Myocyte (in vitro differentiated cells): ENCODE measurements at places on chromosomes 16 and 17. TPM values are rescaled to one million over a fixed set of nuclear protein-coding genes. Genes with fewer than 3 reads are reported as not detected.

DNA sequence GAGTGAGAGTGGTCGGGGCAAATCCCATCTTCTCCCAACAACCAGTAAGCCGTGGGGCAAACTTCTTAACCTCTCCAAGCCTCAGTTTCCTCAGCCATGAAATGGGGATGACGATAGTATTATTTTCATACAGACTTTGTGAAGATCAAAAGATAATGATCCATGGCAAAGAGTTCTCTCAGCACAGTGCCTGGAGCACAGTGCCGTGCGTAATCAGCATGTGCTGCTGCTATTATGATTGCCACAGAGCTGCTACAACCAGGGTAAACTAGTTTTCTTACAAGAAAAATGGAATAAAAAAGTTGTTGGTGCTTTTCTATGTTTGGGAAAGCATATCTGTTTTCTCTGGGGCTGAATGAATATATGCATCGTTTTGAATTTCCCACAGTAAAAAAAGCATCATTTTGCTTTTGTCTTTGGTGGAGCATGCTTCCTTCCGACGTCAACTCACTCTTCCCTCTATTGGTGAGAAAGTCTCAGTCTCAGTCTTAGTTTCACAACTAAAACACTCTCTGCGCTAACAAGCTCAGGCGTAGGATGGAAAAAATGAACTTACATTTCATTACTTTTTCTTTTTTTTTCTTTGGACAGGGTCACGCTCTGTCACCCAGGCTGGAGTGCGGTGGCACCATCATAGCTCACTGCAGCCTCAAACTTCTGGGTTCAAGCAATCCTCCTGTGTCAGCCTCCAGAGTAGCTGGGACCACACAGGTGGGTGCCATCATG, 37.2 kb downstream of the CDK5R1 start:
- no peak for DNase-seq

DNA sequence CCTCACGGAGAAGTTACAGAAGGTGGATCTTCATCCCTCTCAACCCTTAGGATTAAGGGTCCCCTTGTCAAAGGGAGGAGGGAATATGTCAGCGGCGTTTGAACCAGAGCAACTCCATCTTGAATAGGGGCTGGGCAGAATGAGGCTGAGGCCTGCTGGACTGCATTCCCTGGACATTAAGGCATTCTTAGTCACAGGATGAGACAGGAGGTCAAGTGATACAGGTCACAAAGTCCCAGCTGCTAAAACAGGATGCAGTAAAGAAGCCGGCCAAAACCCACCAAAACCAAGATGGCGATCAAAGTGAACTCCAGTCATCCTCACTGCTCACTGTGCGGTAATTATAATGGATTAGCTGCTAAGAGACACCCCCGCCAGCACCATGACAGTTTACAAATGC, 36.7 kb downstream of the RBFOX3 start:
- no peak for DNase-seq

GRCh38 chr17:39092692-39093230, 58.7 kb downstream of the PLXDC1 start:
- no peak for DNase-seq

DNA sequence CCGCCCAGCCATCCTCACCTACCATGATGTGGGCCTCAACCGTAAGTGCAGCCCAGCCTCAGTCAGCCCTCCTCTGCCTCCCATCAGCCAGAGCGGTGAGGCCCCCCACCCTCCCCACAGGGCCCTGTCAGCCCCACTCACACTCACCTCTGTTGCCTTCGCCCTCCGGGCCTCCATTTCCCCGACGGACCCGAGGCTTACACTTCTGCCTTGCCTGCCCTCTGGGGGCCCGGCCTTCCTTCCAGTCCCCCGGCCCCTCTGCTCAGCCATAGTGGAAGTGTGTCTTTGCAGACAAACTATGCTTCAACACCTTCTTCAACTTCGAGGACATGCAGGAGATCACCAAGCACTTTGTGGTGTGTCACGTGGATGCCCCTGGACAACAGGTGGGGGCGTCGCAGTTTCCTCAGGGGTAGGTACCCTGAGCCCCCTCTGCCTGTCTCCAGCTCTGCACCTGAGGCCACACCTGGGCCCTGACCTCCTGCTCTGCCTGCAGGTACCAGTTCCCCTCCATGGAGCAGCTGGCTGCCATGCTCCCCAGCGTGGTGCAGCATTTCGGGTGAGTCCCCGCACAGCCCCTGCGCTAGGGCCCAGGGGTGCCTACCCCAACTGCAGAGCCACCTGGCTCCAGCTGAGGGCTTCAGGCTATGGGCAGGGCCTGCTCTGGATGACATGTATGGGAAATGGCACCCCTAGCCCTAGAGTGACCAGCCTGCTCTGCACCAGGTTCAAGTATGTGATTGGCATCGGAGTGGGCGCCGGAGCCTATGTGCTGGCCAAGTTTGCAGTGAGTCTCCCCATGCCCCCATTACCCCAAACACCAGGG, 4.1 kb downstream of the NDRG4 start:
- no peak for DNase-seq

DNA sequence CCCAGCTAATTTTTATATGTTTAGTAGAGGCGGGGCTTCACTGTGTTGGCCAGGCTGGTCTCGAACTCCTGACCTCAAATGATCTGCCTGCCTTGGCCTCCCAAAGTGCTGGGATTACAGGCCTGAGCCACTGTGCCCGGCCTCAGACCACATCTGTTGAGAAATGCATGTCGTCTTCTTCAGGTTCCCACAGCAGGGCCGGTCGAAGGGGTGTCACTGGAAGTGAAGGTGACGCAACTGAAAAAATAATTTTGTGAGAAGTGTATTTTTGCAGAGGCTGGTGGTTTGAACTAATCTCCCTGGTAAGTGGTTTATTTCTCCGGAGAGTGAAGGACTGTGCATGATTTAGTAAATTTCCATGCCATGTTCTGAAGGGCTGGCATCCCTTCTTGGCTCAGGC, 33.4 kb upstream of the IL34 start:
- DNase-seq: no peak

DNA sequence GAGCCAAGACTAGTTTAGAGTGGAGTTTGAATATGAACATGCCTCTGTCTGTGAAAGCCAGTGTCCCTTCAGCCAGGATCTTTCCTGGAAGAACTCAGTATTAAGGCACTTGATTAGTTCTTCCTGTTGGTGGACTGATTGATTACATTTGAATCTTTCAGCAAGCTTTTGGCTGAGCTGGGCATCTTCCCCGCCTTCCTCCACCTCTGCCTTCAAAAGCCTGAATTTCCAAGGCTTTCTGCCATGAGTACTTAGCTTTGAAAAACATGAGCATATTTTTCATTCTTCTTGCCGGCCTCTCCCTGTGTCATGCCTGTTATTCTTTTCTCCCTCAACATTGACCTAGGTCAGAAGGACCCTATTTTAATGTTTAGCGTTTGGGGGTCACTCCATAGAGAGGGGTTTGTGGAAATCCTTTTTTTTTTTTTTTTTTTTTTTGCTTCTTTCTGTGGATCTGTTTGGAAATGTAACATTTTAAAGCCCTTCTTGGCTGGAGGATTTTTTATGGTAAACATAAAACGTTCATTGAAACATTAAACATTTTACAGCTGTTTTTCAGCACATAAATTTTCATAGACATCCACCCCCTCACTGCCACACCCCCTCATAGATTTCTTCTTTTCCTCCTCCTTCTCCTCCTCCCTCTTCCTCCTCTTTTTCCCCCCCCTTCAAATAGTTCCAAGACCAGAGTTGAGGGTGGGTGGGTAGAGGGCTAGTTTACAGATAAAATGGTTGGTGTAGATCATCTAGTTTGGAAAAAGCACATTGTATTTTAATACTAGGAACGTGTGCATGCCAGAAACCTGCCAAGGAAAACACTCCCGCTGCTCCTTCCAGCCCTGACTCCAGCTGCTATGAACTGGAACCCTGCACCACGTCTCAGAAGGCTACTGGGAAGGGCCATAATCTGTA, 645.9 kb downstream of the WWOX start:
- DNase-seq: no peak

DNA sequence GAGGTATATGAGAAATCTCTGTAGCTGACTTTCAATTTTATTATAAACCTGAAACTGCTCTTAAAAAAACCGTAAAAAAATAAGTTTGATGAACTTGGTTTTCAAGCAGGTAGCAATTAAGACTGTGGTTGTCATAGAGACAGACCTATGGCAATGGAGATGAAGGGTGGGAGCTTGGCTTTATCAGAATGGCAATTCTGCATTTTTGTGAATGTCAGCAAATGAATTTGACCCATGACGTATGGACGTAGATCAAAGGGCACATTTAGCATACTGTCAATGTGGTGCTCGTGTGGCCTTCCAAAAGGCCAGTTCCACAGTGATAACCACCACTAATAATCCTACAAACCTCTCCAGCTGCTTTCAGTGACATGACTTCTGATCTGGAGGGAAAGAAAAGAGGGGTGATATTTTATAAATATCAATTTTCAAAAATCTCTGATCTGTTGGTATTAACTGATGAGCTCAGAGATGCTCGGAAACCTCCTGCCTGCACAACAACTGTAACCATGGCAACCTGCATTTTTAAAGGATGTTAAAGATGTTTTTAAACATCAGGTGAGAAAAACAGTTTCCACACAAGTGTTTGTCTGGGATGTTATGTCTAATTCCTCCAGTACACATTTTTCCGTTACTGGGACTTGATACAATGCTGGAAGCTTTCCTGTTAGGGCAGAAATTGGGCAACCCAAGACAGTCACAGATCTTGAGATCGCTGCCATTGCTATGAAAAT, 533.7 kb downstream of the CDH13 start:
- DNase-seq: no peak

- no peak for DNase-seq
Measured at GRCh38 chr16:80602894-80603293, 62.1 kb downstream of the DYNLRB2 start.

DNA sequence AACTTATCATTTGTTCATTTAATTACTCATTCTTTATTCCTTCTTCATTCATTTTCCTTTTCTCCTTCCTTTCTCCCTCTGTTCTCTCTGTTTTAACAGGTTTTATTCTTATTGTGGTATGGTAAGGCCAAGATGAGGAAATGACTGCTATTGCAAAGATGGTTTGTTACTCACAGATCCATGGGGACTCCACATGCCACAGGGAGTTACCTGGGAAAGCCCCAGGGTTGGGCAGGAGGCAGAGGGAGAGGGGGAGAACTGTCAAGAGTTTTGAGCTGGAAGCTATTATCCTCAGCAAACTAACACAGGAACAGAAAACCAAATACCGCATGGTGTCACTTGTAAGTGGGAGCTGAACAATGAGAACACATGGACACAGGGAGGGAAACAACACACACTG, 453.3 kb downstream of the WWOX start:
- DNase-seq: no peak

GRCh38 chr17:75044716-75045115, 2.1 kb downstream of the ATP5PD start:
- no peak for DNase-seq

GRCh38 chr16:47519037-47519436, 57.9 kb downstream of the PHKB start:
- DNase-seq: no peak

DNA sequence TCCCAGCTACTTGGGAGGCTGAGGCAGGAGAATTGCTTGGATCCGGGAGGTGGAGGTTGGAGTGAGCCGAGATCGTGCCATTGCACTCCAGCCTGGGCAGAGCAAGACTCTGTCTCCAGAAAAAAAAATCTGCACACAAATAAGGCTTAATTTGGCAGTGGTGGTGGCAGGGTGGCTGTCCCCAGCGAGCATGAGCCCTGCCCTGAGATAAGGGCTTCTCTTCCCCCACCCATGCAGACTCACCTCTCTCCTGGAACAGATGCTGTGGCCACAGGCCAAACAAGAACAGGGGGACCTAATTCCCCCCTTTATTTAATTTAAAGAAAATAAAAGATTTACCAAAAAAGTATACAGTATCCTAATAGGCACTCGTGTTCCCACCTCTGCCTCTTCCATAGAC, 157.2 kb downstream of the RAB11FIP4 start:
- no peak for DNase-seq

DNA sequence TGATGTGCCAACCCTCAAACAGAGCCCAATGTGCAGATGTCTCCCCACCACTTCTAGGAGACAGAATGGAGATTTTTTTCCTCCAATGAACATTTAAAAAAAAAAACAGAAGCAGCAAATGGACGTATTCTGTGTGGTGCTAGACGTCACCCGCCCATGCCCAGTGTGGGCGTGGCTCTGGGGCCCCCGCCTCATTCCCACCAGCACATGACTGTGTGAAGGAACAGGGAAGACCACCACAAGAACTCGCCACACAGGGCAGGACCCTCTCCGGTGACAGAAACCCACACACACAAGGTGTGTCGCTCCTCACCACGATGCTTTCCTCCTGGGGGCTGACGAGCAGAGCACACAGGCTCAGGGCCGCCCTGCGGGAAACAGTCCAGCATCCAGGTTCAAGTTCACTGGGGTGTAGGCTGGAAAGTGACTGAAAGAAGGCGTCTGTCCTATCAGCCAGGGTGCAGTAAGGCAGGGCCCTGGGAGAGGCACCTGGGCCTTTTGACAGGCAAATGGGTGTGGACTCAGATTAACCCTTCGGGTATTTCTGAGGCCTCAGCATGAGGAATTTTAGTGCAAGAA, 53.5 kb downstream of the KLHDC4 start:
- no peak for DNase-seq

DNA sequence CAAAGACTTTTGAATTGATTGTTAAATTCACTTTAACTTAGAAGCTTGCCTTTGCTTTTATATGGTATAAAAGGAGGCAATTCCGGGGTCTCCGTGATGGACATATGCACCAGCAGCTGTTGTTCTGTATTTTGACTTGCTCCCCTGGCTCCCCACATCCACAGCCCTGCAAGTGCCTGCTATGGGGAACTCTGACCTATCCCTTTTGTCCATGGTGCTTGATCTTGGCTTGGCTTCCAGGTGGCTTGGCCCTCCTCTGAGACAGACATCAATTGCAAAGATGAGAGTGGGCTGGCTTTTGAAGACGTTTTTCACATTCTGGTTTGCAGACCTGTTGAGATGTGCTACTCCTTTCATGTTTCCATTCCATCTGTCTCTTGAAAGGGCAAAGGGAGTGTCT, 26.9 kb downstream of the TOM1L1 start:
- DNase-seq: no peak

DNA sequence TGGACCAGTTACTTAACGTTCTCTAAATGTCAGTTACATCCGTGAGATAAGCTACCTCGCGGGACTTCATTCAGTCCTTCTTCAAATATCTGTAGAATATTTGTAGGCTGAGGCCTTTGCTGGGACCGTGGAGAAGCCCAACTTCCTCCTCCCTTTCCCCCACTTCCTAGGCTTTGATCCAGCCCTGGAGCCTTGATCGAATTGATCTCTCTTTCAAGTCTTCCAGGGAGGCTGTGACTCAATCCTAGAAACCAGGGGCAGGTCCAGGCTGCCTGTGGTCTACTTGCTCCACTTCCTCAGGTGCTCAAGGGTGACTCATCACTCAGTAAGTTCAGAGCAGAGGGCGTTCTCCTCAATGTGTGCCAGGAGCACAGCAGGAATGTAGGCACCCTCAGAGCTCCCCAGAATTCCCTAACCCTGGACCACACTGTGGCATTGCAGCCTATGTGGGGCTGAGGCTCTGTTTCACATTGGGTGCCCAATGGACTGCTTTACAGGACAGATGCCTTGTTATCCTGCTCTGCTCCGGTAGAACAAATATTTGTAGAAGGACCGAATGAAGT, 11.2 kb upstream of the CEP20 start:
- peak; percentile 57 for DNase-seq

OR3A3 gene
- total RNA-seq: not detected in 2 replicates

IRF8 gene
- not detected in 2 replicates for total RNA-seq

NXPH3 gene
- not detected in 2 replicates for total RNA-seq

CDT1 gene
- 0.16 and 1.9 TPM in 2 replicates for total RNA-seq

CDC42EP4 gene
- total RNA-seq: 3.0 and 5.1 TPM in 2 replicates
